ENCODE measurements at places on chromosomes 16 and 17. TPM values are rescaled to one million over a fixed set of nuclear protein-coding genes. Genes with fewer than 3 reads are reported as not detected.

The ABCC11 gene
- 0.12 TPM for total RNA-seq

DNA sequence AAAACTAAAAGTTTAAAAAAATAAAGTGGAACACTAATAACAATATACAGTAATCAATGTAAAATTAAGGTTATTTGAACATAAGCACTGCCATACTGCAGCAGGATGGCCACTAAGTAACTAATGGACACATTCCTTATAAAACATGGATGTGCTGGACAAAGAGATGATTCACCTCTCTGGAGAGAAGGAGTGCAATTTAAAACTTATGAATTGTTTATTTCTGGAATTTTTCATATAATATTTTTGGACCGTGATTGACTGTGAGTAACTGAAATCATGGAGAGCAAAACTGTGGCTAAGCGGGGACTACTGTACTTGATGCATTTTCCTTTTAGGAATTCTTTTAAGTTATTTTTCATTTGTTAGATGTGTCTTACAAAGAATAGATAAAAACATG lies 21.8 kb downstream of the CBFB start:
- DNase-seq: no peak

DNA sequence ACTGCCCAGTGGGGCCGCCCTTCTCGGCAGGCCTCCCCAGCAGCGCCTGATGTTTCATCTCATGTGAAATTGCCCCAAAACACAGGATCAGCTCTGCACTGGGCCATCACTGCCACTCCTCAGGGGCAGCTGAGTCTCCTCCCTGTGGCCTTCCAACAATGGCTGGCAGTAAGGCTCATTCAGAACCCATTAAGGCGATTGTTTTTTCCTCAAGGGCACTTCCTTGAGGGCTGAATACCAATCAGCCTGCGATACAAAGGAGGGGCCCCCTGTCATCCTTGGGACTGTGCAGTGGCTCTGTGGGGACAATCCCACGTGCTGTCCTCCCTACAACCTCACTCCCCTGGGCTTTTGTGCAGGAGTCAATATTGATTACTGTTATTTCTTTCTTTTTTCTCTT lies 47.5 kb downstream of the XYLT1 start:
- DNase-seq: no peak

- no peak for DNase-seq
Observed at GRCh38 chr16:89599451-89599858, 14.0 kb upstream of the DPEP1 start.

The HSD17B1 gene
- total RNA-seq: 4.4 TPM

The ZFP3 gene
- total RNA-seq: not detected

DNA sequence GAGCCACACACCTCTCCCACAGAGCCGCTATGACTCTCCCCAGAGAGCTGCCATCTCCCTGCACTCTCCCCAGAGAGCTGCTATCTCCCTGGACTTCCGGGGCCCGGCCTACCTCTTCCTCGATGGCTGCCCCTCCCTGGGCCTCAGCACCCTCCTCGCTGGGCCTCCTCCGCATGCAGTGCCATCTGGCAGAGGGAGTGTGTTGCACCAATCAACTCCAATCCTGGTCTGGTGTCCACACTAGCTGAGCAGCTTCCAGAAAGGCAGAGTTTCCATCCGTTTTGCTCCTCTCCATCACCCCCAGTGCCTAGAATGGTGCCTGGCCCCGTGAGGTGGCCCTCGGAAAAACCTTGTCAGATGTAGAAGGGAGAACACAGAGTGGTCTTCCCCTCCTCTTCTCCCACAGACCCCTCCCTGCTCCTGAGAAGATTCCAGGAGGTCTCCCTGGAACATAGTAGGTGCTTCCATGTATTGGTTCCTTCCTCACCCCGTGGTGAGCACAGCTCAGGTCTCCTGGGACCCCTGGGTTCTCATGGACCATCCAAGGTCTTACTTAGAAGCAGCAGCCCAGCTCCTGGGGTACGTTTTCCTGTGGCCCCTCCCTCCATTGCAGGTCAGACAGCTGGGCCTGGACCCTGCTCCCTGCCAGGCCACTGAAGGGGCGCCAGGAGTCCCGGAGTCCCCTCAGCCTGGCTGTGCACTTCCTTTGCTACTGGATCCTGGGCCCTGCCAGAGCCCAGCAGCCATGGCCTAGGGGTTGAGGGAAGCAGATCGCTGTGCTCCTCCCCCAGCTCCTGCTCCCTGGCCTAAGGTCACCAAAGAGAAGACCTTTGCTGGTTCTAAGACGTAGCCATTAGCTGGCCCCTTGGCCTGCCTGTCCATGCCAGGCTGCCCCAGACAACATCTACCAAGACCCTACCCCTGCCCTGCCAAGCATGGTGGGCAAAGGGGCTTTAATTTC lies 233.8 kb upstream of the GSE1 start:
- DNase-seq: no peak

- no peak for DNase-seq
Observed at GRCh38 chr17:29049541-29050145, 6.7 kb downstream of the PIPOX start.
